ENCODE measurements at places on chromosomes 3 and 15.

GRCh38 chr3:143578810-143579435, 269.3 kb downstream of the SLC9A9 start:
- DNase-seq: no peak

DNA sequence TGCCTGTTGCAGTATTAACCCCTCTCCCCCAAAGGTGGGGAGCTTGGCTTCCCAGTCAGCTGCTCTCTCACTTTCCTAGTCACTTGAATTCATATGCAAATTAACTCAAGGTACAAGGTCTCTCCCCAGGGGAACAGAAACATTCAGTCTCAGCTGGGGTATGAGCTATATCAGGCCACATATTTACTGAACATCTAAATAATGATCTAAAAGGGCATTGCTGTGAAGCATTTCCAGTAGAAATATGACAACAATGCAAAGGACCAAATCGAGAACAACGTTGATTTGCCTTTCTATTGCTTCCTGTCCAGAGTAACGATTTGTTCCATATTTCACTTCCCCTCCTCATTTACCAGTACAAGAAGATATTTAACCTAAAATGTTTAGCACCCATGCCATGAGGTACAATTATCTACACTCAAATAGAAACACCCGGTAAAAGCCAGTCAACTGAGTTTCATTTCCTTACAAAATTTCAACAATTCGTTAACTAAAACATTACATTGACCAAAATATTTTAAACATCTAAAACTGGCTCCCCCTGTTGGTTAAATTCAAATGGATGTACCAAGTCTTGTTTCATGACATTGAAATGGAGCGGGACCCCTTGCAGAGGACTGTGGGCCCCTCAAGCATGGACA, 36.5 kb upstream of the KLHL6 start:
- peak; percentile 56 for DNase-seq

GRCh38 chr3:170128977-170129431, 52.5 kb downstream of the PHC3 start:
- DNase-seq: peak; percentile 40

DNA sequence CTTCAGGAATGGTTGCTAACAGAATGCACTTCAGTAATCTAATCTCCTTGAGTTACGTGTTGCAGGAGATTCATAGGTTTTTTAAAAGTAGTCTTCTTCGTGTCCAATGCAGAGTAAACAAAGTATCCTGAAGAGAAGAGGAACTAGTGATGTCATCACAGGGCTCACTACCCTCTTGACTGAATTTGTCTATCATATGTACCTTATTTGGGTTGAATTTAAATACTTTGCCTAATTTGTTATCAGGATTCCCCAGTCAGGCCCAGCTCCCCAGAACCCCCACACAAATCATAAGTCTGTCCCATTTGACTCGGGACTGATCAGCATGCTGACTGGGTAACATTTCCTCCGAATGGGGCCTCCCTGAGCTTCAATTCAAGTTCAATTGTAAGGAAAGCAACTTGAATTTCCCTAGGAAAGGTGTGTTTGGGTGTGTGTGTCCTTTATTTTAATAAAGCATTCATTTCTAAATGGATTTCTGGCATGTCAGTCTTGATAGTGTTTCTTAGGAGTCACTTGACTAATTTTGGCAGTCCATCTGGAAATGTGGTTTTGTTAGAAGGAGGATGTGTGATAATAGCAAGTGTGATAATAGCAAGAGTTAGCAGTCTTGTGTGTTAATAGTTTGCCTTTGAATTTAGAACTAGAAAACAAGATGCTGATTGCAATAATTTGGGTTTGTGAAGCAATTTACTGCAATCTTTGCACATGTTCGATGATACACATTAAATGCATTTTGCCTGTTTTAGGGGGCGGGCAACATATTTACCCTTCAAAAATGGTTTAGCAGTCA, 21.9 kb downstream of the OXNAD1 start:
- no peak for DNase-seq

DNA sequence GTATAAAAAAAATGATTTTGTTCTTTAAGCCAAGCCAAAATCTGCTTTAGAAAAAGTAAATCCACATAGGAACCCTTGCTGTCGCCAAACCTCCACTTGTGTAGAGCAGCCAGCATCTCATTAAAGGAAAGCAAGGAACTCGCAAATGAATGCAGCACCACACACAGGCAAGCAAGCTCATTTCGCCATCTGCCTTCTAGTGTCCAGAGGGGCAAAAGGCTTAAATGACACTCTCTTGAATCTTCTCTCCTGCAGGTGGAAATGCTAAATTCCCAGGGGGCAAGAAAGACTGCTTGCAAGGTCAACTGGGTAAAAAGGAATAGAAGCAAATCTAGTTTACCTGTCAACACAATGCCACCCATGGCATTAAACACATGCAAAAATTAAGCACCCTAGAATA, 2.4 kb downstream of the MB21D2 start:
- peak; percentile 43 for DNase-seq

- DNase-seq: no peak
These were observed 284.6 kb upstream of the C2CD4B start for GRCh38 chr15:62449638-62450037.

DNA sequence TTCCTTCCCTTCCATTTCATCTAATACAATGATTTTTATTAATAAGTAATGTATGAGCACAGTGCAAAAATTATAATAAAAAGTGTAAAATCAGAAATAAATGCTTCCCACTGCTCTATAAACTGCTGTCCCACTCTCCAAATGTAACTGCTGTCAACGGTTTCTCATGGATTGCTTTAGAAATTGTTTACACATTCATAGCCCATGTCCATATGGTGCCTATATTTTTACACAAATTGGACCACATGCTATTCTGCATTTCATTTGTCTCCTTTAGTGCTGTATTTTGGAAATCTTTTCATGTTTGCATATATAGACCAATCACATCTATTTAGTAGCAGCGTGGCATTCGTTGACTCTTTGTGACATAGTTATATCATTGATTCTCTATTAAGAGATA, 164.7 kb upstream of the SLCO3A1 start:
- DNase-seq: no peak

DNA sequence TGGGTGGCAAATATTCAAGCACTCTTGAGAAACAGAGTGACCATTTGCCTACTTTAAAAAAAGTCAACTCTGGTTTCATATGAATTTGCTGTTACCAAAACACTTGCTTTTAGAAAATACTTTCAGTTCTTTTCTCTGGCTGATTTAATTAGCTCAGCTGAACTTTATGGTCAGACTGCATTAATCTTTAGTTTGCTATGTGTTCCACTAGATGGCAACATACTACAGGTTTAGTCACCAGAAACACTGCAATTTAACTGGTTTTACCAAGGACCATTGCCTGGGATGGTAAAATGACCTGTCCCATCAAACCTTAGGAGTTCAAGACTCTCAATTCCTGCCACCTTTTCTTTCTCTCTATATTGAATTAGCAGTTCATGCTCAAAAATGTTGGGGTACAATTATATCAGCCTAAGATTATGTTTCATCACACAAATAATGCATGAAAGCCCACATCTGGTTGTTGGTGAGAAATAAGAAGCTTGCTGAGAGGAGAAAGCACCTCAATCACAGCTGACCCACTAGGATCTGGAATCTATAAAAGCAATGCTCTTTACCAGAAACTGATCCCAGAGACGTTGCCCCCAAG, 14.2 kb downstream of the EIF4E3 start:
- peak; percentile 66 for DNase-seq

DNA sequence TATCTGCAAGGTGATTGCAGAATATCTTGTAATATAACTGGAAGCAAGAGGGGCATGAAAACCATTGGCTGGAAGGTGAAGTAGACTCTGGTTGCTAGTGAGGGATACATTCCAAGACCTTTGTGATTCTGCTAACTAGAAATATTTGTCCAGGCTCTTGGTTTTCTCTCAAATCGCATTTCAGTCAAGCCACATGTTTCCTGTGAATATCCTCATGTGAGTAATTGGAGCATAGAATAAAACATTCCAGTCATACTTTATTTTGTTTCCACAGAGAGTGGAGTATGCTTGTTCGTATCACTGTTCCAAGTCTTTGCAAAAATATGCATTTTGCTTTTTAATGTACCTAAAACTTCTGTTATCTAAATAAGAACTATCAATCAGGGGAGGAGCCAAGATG, 850.0 kb downstream of the EPHA3 start:
- no peak for DNase-seq

- DNase-seq: no peak
These were observed 93.3 kb downstream of the MB21D2 start for GRCh38 chr3:192824313-192824712.

DNA sequence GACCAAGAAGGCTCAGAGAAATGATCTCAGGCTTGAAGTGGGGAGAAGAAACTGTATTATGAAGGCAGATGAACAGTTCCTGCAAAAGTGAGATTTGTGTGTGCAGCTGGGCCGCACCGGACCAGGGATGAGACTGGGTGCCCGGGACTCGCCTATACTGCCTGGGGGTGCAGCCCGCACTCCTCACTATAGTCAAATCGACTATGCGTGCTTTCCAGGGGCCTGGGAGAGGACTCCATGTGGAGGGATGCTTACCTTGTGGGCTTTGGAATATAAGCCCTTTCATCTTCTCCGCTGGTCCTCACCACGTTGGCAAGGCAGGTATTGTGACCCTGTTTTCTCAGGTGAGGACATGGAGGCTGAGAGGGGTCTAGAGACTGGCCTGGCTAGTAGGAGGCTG, 32.9 kb upstream of the APOD start:
- no peak for DNase-seq

GRCh38 chr3:59514865-59515482, 465.1 kb upstream of the CFAP20DC start:
- DNase-seq: no peak

GRCh38 chr3:69823743-69824142, 84.5 kb downstream of the MITF start:
- DNase-seq: no peak

GRCh38 chr15:29556380-29556779, 265.9 kb downstream of the TJP1 start:
- DNase-seq: no peak

- no peak for DNase-seq
These were observed 138.5 kb upstream of the HES1 start for GRCh38 chr3:193997228-193998122.

DNA sequence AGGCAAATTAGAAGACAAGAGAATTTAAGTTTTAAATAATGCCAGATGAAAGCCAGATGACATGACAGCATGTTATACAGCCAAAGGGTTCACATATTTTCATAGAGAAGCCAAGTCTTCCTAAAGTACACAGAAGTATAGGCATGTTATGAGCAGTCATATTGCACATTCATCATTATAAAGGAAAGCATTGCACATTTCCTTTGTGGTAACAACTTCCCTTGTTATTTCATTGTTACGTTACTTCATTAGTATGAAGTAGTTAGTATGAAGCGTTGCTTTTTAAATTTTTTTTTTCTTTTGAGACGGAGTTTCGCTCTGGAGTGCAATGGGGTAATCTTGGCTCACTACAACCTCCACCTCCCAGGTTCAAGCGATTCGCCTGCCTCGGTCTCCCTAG, 4.6 kb upstream of the ABCC5 start:
- DNase-seq: peak; percentile 14

DNA sequence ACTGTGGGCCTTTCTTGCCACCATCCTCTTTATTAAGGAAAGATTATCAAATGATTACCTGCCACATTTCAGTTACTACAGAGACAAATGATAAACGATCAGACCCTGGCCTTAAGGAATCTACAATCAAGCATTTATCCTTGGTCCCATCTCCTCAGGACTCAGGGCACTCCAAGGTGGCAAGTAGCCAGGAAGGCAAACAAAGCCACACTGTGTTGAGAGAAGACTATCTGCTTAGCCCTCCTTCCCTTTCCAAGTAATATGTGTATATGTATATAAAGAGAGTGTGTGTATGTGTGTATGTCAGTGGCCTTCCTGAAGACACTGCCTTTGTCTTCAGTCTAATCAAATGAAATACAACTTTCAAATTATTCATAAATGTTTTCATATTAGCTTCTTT, 490.1 kb upstream of the ATP11B start:
- DNase-seq: no peak

DNA sequence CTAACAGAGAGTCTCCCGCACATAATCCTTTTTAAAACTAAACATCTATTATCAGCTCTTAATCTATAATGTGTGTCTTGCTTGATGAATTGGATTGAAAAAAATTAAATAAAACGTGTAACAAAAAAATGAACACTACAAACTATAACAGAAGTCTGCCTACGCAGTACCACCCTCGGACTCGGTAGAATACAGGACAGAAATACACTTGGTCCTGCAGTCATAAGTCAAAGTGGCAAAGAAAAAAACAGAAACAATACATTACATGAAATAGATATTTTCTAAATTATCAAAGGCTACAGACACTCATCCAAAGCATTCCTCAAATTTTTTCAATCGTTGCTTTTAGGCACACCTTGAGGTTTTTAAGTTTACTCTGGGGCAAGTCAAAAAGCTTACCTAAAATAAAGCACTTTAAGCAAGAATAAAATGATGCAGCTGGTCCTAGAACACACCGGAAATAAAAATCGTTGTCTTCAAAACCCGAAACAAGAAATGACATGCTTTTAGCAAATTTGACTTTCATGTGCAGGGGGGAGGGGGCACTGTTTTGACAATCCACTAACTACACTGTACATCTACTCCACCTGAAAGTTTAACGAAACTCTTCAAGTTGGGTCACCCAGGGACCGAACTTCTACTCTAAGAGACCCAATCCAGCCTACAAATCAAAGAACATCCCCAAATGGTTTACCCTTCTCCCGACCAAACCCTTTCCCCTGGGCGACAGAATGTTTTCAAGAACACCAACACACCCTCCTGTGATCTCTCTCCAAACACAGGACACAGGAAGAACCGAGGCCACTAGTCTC, 1.3 kb downstream of the ADAM10 start:
- DNase-seq: peak; percentile 74

DNA sequence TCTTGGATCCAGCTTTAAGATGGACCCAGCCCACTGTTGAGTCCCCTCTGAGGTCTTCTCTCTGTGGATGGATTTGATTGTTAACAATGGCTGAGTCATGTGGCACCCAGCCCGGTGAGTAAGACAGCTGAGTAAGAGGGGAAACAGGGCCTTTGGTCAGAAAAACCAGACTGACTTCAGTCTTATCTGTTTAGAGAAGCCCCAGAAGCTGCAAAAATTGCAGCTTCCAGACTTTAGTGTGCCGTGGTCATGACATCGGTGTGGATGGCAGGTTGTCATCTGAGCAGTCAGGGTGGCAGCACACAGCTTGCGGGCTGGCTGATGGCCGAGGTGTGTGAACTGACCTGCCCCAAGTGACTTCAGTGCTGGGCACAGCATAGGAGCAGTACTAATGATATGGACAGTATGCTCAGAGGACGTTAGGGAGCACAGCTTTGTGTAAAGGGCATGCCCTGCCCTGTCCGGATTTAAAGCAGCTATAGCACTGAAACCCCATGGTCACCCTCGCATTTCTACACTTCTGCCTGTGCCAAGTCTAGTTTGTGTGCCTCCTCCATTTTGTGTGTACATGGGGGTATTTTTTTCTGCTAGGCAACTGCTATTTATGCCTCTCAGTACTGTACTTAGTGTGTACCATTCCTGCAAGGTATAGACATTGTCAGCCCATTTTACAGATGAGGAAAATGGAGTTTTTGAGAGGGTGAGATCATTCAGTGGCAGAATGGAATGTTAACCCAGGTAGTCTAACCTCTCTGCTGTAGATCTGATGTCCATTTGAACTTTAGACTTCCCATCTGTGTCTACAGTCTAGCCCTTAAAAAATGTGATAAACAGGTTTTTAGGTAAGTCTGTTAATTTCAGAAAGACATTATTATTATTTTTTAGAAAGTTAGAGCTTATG, 44.4 kb downstream of the FLNB start:
- DNase-seq: peak; percentile 77

GRCh38 chr3:113532698-113533533, 561 bp downstream of the SIDT1 start:
- peak; percentile 58 for DNase-seq

GRCh38 chr15:49901321-49901720, 217.7 kb downstream of the ATP8B4 start:
- DNase-seq: no peak

- DNase-seq: no peak
These were observed 28.8 kb downstream of the GOLGA6A start for GRCh38 chr15:74053517-74053916.

Measured in activated CD4-positive, alpha-beta T cell treated with anti-CD3 and anti-CD28 coated beads, Interleukin-10, Interleukin-2, amounts not matched to agents 100 ng/mL and 50 ng/mL, durations not matched to agents 16 hours and 8 hours (primary cell).